ENCODE measurements at places on chromosomes 1 and 21.

- DNase-seq: no peak
These were observed 10.8 kb upstream of the LSM10 start for GRCh38 chr1:36408479-36408878.

GRCh38 chr1:243260221-243260880 lies 4.5 kb downstream of the SDCCAG8 start:
- no peak for DNase-seq

DNA sequence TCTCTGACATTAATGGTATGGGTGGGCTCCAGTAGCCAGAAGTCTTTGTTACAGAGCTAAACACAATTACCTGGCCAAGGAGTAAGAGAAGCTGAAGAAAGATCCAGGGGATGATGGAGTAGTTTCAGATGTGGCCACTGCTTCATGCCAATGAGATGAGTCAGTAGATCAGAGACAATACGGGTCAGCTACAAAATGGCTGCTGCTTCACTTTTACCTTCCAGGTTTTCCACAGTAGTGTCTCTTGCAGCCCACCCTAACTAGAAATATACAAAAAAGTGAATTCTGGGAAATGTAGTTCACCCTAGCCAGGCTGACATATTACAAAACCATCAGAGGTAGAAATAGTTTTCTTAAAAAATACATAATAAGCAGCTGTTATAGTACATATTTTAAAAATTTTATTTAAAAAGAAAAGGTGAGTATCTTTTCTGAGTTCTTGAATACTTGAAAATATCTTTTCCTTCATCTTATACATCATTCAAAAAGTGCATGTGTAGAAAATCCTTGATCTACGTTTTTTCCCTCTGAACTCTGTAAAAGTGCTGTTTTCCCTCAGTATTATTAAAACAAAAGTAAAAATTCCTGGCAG lies 36.1 kb downstream of the LRIF1 start:
- DNase-seq: no peak

DNA sequence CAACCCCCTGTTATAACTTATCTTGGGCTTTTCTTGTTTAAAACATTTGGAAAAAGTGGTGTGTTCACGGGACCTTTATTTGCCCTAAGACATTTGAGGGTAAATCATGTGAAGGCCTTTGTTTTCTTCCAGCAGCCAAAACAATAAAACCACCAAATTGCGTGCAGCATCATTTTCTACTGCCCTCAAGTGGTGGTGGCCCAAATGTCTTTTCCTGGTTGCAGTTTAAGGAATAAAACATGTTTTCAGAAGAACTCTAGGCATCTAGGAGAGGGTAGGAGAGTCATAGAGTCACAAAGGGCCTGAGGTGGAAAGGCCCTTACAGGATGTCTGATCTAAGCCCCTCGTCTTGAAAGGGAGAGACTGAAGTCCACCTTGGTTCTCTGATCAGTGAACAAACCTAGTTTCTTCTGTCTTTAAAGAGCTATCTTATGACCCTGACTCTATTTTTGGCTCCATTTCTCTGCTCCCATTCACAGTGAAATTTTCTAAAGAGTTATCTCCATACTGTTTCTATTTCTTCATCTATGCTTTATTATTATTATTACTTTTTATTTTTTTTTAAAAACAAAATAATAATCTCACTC lies 16.0 kb upstream of the EPS15 start:
- peak; percentile 69 for DNase-seq

DNA sequence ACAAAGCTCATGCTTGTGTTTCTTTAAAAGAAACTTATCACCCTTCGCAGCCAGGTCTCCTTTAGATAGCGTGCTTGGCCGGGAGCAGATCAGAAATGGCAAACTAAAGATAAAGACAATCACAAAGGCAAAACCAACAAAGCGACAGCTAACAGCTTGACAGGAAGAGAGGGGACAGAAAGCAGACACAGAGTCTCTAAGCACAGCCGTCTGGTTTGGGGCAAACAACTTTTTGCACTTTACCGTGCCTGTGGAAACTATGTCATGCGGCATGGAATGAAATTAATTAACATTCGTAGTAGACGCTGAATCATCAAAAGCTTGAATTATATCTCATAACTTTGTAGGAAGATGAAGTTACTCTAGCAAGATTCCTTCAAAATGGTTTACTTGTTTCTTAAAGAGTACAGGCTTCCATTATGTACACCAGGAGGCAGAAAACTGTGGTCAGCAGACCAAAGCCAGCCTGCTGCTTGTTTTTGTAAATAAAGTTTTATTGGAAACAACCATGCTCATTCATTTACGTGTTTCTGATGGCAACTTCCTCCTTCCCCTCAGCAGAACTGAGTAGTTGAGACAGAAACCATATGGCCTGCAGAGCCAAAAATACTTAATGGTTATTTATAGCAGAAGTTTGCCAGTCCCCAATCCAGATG lies 183.2 kb downstream of the KIF26B start:
- DNase-seq: peak; percentile 49

DNA sequence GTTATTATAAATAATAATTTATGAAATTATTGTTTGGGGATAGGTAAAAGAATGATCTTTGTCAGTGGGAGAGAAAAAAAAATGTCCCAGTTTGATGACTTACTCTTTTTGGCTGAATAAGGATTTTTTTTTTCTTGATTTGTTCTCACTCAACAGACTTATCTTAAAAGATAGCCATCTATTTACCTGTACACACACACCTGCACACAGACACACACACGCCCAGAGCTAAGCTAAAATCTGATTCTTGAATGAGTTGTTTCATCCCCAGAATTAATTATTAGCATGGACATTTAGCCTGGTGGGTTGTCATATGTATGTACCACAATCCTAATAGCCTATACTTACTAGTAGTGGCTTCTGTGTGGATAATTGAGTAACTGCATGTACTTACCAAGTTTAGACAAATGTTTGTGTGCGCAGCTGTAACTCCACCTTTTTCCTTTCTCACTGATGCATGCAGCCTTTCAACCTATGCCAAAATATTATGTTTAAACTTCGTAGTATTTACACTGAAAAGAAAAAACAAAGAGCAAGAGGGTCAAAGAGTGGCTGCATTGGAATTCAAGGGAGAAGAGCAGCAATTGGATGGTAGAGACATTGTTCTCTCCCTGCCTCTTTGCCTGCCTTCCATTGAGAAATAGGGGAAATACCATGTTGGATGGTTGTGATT lies 174.3 kb downstream of the ADGRL2 start:
- DNase-seq: no peak

- no peak for DNase-seq
These were observed 102.1 kb downstream of the XCL2 start for GRCh38 chr1:168441745-168442144.

DNA sequence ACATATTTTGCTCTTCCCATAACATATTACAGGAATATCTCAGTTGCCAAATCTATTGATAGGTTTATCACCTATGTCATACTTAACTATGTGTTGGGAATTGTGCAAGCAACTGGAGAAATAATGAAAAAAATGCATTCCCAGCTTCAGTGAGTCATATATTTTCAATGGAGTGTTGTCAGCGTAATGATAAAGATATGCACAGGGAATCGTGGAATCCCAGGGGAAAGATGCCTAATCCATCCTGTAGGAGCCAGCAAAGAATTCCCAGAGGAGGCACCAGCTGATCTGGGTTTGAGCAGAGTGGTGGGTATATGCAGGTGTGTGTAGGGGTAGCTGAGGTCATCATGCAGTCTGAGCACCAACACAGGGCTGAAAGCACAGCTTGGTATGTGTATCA lies 213.3 kb upstream of the DAB1 start:
- no peak for DNase-seq

- DNase-seq: no peak
These were observed 113.8 kb downstream of the CASZ1 start for GRCh38 chr1:10682449-10683309.

- DNase-seq: no peak
These were observed 189.6 kb upstream of the ST6GALNAC5 start for GRCh38 chr1:76677416-76678405.

DNA sequence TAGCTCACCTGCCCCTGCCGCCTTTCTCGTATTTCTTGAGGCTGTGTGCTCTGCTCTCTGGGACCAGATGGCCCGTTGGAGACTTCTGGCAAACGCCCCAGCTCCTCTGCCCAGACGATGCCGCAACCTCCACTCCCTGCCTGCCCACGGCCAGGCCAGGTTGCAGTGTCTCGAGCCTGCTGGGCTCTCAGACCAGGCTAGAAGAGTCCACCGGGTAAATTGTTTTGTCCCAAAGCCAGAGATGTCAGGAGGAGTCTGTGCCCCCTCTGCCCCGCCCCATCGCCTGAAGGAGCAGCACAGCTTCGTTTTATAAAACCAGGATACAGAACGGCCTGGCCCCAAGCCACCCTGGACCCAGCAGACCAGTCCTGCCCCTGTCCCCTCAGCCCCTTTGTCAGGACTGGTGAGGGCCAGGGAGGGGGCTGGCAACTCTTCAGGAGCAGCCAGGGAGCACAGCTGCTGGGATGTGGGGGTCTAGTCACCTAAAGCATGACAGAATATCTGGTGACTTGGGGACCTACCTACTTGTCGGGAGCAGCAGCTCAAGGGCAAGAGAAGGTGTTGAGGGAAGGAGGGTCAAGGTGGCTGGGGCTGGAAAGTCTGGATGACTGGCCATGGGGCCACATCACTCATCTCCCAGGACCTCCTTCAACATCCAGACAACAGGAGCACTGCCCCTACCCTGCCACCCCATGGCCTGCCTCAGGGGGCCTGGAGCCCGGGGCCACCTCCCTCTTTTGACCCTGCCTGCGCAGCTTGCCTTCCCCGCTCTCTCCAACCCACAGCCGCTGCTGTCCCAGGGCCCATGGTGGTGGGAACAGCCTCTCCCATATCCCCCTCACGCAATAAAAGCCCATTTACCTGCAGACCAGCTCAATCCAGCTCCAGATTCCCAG lies 33.9 kb upstream of the LBR start:
- no peak for DNase-seq

GRCh38 chr1:235997931-235998330 lies 67.0 kb downstream of the NID1 start:
- DNase-seq: no peak

- no peak for DNase-seq
These were observed 241.0 kb upstream of the SNX7 start for GRCh38 chr1:98420376-98421084.

- DNase-seq: no peak
These were observed 11.4 kb upstream of the RPTN start for GRCh38 chr1:152170287-152170905.

GRCh38 chr1:25766721-25767436 lies 33.1 kb upstream of the SELENON start:
- DNase-seq: no peak

DNA sequence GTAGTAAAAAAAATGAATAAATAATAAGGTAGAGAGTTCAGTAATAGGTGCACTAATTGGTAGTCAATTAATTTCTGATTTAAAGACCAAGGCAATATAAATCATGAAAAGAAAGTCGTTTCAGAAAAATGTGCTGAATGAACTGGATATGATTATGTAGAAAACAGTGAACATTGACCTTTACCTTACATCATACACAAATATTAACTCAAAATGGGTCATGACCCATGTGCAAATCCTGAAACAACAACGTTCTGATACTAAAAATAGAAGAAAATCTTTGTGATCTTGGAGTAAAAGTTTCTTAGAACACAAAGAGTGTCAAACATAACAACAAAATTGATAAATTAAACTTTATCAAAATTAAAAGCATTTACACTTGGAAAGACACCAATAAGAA lies 39.1 kb downstream of the COL11A1 start:
- no peak for DNase-seq

GRCh38 chr1:206937425-206937824 lies 8.8 kb downstream of the PIGR start:
- DNase-seq: no peak

DNA sequence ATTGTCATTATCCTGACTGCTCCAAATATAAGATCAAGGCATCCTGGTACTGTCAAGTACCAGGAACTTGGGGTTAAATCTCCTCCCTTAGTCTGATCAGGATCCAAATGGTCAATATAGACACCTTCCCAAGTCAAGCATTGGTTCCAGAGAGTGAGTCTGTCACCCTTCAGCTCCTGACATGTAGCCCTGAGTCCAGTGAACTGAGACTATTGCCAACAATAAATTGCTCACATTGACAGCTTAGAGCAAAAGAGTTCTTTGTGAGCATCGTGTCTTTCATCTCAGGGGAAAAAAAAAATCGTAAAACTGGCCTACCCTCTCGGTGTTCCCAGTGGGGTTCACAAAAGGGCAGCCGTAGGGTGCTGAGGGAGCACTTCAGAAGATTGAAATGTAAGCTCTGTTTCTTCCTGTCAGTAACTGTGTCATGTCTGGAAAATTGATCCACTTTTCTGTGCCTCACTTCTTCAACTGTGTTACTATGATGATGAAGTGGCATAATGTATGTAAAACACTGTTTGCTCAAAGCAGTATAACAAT lies 228.5 kb downstream of the KCNH1 start:
- no peak for DNase-seq

GRCh38 chr1:175152006-175152652 lies 40.4 kb downstream of the KIAA0040 start:
- DNase-seq: peak; percentile 71

DNA sequence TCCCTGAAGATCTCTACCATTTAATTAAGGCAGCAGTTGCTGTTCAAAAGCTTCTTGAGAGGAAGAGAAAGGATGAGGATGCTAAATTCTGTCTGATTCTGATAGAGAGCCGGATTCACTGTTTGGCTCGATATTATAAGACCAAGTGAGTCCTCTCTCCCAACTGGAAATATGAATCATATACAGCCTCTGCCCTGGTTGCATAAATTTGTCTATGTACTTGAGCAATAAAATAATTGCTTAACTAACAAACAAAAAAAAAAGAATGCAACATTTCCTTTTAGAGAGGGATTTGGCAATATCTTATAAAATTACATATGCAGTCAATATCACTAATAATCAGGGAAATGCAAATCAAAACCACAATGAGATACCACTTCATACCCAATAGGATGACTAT lies 26.8 kb downstream of the ALDH9A1 start:
- DNase-seq: peak; percentile 41

GRCh38 chr1:43963006-43963405 lies 6.8 kb upstream of the DPH2 start:
- DNase-seq: no peak

GRCh38 chr1:110643879-110644472 lies 30.8 kb downstream of the KCNA3 start:
- peak; percentile 81 for DNase-seq

- no peak for DNase-seq
These were observed 21.0 kb downstream of the MMEL1 start for GRCh38 chr1:2611621-2612437.

- no peak for DNase-seq
These were observed 57.6 kb downstream of the ABCA4 start for GRCh38 chr1:94063379-94063778.

GRCh38 chr21:21111309-21111920 lies 113.2 kb downstream of the NCAM2 start:
- no peak for DNase-seq

DNA sequence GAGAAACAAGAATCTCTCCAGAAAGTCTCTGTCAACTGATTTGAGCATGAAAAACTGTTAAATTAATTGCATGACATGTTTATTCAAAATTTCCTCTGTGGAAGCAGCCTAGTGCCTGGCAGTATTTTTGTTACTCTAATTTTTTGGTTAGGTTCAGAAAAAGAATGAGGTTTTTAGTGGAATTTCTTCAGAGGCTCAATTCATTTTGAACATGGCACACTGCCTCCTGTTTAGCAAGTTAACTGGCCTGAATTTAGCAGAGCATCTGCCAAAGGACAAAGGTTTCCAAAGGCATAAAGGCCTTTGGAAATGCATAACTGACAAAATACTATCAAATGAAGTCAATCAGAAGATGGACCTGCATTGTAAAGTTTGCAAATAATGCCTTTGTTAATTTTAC lies 1326.5 kb downstream of the PLA2G4A start:
- DNase-seq: no peak

All from suppressor macrophage (primary cell).